ENCODE measurements at places on chromosomes 7 and 10.

DNA sequence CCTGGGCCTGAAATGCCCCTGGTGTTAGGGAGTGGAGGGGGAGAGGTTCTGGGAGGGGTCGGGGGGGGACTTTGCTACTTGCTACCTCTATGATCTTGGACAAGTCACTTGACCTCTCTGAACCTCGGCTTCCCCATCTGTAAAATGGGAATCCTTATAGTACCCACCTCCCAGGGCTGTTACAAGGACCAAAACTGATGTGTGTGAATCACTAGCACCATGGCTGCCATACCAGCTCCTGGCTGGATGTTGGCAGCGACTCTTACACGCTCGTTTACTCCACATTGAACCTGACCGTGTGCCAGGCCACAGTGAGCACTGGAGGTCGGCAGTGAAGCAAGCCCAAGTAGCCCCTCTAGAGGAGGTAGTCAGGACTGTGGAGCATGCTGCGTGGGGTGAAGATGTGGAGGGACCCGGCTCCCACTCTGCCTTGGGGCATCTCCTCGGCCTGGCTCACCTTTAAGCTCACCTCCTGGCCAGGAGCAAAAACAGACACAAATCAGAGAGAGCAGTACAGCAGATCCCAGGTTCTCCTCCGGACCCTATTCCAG, 28.9 kb downstream of the PPIF start:
- no peak for DNase-seq

DNA sequence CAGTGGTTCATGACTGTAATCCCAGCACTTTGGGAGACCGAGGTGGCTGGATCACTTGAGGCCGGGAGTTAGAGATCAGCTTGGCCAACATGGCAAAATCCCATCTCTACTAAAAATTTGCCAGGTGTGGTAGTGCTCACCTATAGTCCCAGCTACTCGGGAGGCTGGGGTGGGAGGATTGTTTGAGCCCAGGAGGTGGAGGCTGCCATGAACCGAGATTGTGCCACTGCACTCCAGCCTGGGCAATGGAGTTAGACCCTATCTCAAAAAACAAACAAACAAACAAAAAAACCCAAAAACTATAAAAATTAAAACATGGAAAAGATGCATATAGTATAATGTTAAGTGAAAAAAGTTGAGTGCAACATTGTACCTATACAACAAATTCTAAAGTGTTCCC, 81.4 kb downstream of the AKR1D1 start:
- DNase-seq = no peak

DNA sequence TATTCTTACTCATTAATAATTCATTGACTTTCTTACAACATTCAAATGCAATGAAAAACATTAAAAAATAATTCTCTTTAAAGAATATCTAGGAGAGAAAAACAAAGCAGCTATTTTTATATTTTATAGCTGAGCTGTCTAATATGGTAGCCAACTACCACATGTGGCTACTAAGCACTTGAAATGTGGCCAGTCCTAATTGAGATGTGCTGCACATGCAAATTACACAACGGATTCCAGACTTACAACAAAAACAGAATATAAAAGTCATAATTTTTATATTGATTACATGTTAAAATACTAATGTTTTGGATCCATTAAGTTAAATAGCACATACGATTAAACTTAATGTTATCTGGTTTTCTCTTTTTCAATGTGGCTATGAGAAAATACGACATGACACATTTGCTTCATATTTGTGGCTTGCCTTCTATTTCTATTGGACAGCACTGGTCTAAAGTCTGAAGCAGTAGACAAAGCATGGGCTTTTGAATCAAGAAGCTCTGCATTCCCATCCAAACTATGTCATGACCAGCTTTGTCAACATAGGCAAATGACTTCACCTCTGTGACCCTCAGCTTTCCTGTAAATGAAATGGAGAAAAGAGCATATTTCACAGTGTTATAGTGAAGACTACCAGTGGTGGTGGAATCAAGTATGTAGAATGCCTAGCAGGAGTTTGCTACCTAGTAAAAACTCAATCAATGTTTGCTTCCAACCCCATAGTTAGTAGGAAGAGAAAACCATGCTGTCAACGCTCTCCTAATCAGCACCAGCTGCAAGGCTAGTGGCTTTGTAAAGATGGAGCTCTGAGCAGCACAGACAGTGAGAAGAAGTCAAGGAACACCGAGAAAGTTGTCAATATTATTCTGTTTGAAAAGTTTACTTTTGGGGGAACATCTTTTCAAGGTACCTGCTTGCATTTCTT, 37.1 kb upstream of the GDF10 start:
- no peak for DNase-seq

DNA sequence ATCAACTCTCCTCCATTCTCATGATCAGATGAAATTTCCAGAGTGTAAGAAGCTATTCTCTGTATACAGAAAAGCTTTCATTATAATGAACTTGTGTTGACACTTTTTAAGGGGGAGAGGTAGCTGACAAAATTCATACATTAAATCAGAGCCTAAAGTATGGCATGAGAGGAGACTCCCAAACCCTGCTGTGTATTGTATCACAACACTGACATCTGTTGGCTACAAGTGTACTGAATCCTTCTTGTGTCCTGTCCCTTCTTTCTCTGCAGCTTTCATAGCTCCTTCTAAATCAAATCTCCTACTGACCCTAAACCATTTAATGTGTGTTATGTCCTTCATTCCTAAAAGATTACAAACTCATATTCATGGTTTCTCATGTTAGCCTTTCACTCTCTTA, 70.9 kb downstream of the GCC1 start:
- DNase-seq = no peak

GRCh38 chr7:128121711-128122530, 90.7 kb upstream of the LRRC4 start:
- no peak for DNase-seq

GRCh38 chr10:75978213-75978612, 546.8 kb downstream of the LRMDA start:
- no peak for DNase-seq

DNA sequence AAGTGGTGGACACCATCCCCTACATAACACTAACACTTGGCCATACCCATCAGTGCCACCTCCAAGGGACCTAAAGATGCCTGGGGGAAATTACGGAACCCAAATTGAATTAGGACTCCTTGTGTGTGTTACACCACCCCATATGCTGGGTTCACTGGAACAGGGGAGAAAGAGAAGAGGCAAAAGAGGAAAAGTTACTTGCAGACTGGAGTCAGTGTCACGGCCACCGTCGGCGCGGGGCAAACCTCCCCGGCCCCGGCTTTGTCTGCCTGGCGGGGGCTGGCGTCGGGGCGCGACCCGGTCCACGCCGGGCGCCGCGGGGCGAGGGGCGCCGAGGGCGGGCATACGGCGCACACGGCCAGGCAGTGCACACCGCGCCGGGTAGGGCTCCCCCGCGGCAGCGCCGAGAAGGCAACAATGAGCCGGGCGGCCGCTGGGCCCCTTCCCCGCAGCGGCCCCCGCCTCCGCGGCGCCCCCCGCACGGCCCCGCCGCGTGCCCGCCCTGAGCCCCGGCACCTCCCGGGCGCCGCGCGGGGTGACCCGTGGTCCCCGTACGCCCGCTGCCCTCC, 171.1 kb downstream of the FAM107B start:
- DNase-seq = peak; percentile 27

GRCh38 chr7:99143521-99143852, 421 bp downstream of the SMURF1 start:
- DNase-seq = no peak

DNA sequence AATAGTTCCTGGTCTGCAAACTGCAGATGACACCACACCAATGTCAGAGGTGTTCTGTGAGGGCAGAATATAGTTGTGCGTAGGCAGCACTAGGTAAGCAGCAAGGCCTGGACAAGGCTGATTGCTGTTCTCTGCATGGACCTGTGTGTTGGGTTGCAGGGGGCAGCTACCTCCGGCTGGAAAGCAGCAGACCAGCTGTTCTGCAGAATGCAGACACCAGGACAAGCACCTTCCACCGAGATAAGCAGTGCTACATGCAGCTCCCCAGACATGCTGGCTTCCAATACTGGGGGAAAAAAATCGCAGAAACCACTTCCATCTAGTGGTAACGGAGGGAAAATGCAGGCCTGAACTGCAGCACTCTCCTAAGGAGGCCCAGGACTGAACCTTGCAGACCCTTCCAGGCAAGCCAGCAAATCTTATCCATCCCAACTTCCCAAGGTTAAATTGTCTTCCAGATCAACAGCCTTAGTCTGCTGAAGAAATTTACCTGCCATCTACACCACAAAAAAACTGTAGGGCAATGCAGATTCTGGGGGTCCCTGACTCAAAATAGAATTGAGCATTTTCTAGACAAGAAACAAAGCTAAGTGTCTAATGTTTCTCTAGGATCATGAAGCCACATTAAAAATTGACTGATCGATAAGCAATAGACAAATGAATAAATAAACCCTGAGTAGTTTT, 50.5 kb upstream of the COBL start:
- no peak for DNase-seq

GRCh38 chr7:131338173-131338572, 10.5 kb downstream of the MKLN1 start:
- no peak for DNase-seq

DNA sequence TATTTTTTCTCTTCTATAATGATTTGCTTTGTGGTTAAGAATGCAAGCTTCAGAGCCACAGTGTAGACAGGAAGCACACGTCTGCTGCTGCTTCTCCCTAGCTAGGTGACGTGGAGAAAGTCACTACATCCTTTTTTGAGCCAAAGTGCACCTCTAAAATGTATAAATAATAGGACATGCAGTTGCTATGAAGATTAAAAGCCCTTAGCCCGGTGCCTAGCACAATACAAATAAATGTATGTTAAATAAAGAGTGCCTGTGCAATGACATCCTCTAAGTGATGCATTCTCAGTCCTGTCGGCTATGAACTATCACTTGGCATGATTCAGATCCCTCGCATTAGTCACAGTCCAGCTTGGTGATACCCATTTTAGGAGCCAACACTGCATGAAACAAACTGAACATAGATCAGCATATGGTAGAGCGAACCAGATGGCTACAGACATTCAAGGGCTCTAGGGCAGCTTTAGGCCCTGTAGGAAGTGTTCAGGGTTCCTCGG, 4.8 kb upstream of the TRDMT1 start:
- no peak for DNase-seq

DNA sequence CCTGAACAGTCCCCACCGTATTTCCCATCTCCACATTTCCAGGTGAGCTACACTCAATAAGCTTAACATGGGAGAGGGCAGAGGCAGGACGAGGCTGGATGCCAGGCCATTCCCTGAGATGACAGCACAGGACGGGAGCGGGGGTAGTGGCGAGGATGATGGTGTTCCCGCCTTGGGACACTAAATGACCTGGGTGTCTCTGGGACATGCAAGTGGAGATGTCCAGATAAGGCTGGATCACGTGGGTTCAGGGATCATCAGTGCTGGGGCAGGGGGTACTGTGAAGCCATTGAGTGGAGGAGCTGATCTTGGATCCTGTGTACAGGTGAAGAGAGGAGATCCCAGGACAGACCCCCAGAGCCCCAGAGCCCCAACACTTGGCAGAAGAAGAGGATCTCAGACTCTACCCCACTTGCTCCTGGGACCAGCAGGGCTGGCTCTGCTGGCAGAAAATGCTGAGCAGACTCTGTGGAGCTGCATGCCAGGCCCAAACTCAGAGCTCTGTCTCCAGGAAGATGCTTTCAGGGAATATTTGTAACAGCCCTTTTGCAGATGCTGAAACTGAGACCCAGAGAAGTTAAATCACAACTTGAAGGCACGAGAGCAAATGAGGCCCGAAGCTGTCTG, 29.7 kb upstream of the HSPA12A start:
- no peak for DNase-seq

- DNase-seq = no peak
Measured at GRCh38 chr7:100515072-100515532, 23.9 kb upstream of the AGFG2 start.

Data from stimulated activated CD4-positive, alpha-beta T cell treated with anti-CD3 and anti-CD28 coated beads, Interleukin-4, amount 100 ng/mL, for 1 hour (primary cell).